ENCODE measurements at places on chromosomes 12 and 14. TPM values are rescaled to one million over a fixed set of nuclear protein-coding genes. Genes with fewer than 3 reads are reported as not detected.

SLC48A1 gene
- total RNA-seq: 18.1 TPM

MIPOL1 gene
- total RNA-seq: 9.1 TPM

OR6C75 gene
- not detected for total RNA-seq

CLEC4D gene
- not detected for total RNA-seq

PUS1 gene
- 31.8 TPM for total RNA-seq

ACVRL1 gene
- 188 TPM for total RNA-seq

PPP1R12A gene
- 61.4 TPM for total RNA-seq

ITGB7 gene
- total RNA-seq: 9.1 TPM

ATP2B1 gene
- 105 TPM for total RNA-seq

SERPINA12 gene
- total RNA-seq: not detected

DNA sequence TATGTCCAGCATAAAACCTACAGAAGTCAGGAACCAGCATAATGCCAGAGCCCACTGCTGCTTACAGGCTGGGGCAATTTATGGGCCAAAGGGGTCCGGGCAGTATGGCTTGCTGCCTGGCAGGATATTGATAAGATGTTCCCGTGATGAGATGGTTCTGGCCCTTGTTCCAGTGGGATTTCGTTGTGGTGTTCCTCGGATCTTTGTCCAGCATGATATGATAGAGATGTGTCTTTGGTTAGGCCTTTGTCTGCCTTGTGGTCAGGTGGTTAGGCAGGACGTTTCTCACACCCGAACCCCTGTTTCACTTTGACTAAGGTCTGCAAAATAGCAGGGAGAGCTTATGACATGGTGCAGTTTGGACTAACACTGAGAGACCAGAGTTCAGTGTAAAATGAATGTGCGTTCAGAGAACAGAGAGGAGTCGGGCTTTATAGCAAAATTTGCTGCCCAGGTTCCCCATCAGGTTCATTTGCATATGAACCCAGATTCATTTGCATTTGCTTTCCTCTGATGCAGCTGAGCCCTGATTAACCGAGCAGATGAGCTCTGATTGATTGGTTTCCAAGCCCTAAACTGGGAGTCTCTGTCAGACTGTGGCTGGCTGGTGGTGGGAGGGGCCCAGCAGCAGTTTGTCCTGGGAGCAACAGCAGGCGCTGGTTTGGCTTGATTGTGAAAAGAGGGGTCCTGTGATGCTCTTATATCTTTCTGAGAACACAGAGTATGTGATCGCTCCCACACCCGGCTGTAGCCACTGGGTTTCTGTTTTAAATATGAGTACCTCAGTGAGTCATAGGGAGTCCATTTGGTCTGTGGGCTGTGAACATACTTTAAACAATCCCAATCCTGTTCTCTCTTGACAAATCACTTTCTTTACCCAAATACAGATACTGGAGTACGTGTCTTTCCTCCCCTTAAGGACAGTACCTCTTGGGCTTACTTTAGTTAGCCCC, 156.3 kb upstream of the PZP start:
- no peak for DNase-seq

DNA sequence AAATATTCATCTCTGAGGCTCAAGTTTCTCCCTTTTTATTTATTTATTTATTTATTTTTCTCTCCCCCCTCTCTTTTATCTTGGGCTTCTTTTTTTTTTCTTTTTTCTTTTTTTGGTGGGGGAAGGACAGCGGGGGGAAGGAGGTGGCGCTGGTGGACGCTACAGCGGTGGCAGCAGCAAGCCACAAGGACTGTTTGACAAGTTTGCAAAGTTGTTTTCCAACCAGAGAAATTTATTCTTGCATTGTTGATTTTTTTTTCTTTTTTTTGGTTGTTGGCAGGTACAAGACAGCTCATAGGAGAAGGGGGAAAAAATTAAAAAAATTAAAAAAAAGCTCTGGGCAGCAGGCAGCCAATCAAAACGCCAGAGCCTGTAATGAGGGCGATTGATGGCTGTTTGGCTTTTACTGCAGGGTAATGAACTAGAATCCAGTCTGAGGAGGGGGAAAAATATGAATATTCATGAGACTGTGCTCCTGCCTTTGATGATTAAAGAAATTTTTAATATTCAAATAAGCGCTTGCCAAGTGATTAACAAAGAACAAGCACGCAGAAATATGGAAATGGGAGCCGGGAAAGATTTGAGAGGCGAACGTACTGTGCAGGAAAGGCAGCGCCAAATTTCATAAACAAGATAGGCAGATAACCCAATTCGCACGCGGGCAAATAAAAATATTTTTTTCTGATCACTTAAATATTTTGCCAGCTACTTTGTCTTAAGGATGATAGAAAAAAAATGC, 36.2 kb downstream of the BCL11B start:
- DNase-seq: no peak

GRCh38 chr12:8629486-8630033, 16.9 kb upstream of the AICDA start:
- DNase-seq: no peak

DNA sequence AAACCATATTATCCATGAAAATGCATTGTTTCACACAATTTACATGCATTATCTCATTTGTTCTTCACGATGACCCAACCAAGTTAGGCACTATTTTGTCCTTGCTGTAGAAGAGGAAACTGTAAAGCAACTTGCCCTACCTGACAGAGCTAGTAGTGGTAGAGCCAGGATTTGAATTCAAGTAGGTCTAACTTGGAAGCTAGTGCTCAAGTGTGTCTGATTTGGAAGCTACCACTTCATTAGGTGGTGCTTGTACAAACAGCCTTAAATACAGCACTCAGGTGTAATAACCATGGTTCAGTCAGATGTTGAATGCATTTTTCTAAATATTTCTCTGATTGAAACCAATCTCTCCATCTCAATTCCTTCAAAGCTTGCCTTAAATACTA, 123.6 kb downstream of the PAWR start:
- DNase-seq: no peak

GRCh38 chr14:92589213-92589852, 75.8 kb downstream of the RIN3 start:
- peak; percentile 33 for DNase-seq

- DNase-seq: peak; percentile 92
These were observed at the start of gene PTGER2 for GRCh38 chr14:52313903-52314594. Gene PTGER2, plus strand, starts transcription at chr14:52314312. Its CDS starts 237 bp downstream, at chr14:52314549.

DNA sequence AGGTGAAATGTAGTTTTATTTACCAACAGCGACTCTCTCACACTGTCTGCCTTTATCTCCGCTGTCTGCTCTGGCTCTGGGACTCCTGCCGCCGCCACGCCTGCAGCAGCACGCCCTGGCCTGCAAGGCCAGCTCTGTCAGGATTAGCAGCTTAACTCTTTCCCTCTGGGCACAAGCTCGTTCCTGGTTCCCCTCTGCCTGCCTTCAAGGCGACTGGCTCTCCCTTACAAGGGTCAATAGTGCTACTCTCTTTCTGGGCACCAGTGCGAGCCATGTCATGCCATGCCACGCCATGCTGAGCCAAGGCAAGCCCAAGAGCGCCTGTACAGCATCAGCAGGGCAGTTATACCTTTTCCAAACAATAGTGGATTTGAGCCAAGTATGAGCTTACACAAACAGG, 3.6 kb upstream of the CLEC2B start:
- DNase-seq: no peak

GRCh38 chr12:93778306-93778705, 101.1 kb downstream of the CRADD start:
- no peak for DNase-seq

- DNase-seq: no peak
These were observed 217.5 kb upstream of the PPFIA2 start for GRCh38 chr12:81976661-81977060.

- DNase-seq: no peak
These were observed 476 bp upstream of the TRAFD1 start for GRCh38 chr12:112124918-112125249.

- no peak for DNase-seq
These were observed 64.2 kb upstream of the CSRP2 start for GRCh38 chr12:76943008-76943407.

GRCh38 chr14:74418031-74418430, 8.0 kb downstream of the SYNDIG1L start:
- DNase-seq: no peak

GRCh38 chr12:9588749-9589148, 19.0 kb downstream of the KLRB1 start:
- no peak for DNase-seq

GRCh38 chr14:79413734-79414428, 797.4 kb downstream of the DIO2 start:
- DNase-seq: no peak

DNA sequence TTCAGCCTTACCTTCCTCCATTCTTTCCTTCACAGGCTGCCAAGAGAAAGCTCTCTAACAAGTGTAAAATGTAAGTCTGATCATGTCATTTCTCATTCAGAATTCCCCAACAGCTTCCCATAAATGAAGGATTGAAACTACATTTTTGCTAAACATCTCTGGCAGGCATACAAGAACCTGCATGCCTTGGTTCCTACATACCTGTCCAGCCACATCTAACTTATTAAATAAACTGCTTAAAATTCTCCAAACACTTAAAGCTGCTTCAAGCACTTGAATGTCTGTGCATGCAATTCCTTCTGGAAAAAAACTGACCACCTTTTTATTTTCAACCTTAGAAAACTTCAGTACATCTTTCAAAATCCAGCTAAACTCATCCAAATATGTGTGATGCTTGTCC, 84.4 kb upstream of the DCN start:
- DNase-seq: no peak

- DNase-seq: no peak
These were observed 105.7 kb downstream of the CRADD start for GRCh38 chr12:93782853-93783252.

Data from left colon (tissue), 2 donors.